Aorta (tissue), 5 donors: ENCODE measurements at places on chromosomes 12 and 14.

GRCh38 chr14:92511453-92512238 lies 1.9 kb upstream of the RIN3 start:
- DNase-seq, result no peak

DNA sequence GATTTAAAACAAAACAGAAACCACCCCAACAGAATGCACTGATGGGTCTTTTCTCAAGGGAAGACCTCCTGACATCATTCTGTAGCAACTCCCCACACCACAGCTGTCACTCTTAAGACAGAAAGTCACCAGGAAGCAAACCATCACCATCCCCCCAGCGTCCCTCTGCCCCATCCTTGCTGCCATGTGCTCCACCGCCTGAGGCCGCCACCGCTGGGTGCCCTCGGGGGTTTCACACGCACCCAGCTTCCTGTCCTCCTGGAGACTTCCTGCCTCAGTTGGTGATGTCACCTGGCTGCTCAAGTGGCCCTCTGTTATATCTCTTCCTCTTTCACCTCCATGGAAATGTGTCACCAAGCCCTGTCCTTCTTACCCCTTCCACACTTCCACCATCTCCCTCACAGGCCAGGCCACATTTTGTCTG lies 71.4 kb upstream of the GPR68 start:
- DNase-seq, result no peak

- DNase-seq, result no peak
Observed at GRCh38 chr12:76137606-76138005, 53.1 kb upstream of the NAP1L1 start.

GRCh38 chr14:64807551-64807950 lies 72.2 kb downstream of the SPTB start:
- DNase-seq, result no peak

DNA sequence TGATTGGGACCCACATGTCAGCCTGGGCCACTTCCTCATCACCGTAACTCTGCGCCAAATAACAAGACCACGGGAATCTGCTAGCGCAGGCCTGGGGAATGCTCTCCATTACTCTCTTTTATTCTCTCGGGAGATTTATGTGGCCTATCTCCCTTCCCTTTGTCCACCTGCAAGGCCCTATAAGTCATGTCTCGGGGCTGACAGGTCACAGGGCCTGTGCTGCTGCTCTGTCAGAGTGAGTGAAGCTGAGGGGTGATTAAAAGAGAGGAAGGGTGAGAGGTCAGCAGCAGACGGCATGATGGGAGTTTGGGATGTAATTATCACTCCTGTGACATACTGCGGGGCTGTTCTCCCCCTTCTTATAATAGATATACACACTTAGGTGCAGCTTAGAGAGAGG lies 26.2 kb upstream of the GPATCH2L start:
- no peak for DNase-seq

- DNase-seq, result no peak
Observed at GRCh38 chr14:104438166-104438887, 141.2 kb upstream of the C14orf180 start.

- no peak for DNase-seq
Observed at GRCh38 chr14:34018564-34019244, 67.8 kb upstream of the EGLN3 start.
